ENCODE measurements at places on chromosomes 1 and 21. TPM values are rescaled to one million over a fixed set of nuclear protein-coding genes. Genes with fewer than 3 reads are reported as not detected.

Gene KLHDC7A
- not detected for total RNA-seq

GRCh38 chr1:209045331-209046057 is 538.0 kb upstream of the CAMK1G start:
- H3K27me3 ChIP-seq: no peaks in the 10 kb centered on the region
- H3K4me1 ChIP-seq: no peaks in the 10 kb centered on the region
- no peak overlapping the region for H3K27ac ChIP-seq
- DNase-seq: no peak

DNA sequence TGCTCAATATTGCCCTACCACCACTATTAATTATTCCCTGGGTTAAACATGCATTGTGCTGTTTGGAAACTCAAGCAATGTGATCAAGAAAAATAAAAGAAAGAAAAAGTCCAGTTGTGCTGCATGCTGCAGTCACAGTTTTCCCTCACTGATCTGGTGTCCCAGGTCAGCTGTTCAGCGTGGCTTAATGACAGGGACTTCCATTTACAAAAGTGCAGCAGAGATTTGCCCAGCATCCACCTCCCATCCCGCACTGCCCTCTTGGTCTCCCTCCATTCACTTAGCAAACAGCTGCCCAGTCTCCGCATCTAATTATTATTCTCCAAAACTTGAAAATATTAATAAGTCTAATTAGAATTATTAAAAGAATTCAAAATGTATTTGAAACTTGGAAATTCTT is 2.0 kb upstream of the OR2T4 start:
- H3K4me1 ChIP-seq: no peaks in the 10 kb centered on the region
- no peak overlapping the region for H3K27ac ChIP-seq
- no peaks in the 10 kb centered on the region for H3K36me3 ChIP-seq
- no peak for DNase-seq
- H3K4me3 ChIP-seq: no peak overlapping the region

DNA sequence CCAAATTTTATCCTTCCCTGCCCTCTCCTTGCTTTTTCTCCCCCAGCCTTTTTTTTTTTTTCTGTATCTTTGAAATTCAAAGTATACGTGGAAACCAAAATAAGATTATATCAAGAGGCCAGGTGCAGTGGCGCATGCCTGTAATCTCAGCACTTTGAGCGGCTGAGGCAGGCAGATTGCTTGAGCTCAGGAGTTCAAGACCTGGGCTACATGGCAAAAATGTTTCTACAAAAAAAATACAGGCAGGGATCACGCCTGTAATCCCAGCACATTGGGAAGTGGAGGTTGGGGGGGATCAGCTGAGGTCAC is 6.6 kb upstream of the PRCC start:
- peaks cover under 1% of the 10 kb centered on the region for H3K4me1 ChIP-seq
- DNase-seq: no peak
- no peaks in the 10 kb centered on the region for H3K36me3 ChIP-seq
- no peaks in the 10 kb centered on the region for H3K27me3 ChIP-seq
- no peak overlapping the region for H3K4me3 ChIP-seq
- H3K27ac ChIP-seq: no peak overlapping the region

Gene MPL
- total RNA-seq: not detected

- no peak for DNase-seq
- no peaks in the 10 kb centered on the region for H3K27me3 ChIP-seq
- no peaks in the 10 kb centered on the region for H3K36me3 ChIP-seq
These were observed 648 bp downstream of the ATP5PF start for GRCh38 chr21:25733859-25734653.

Gene GBP5
- total RNA-seq: not detected

GRCh38 chr21:25895565-25896205 is 160.9 kb downstream of the GABPA start:
- H3K27me3 ChIP-seq: no peaks in the 10 kb centered on the region
- H3K36me3 ChIP-seq: no peaks in the 10 kb centered on the region
- no peaks in the 10 kb centered on the region for H3K4me1 ChIP-seq
- DNase-seq: no peak
- H3K27ac ChIP-seq: peak overlapping the region; percentile 46
- no peak overlapping the region for H3K4me3 ChIP-seq

GRCh38 chr1:153801028-153801625 is 25.9 kb downstream of the SLC27A3 start:
- DNase-seq: no peak
- no peaks in the 10 kb centered on the region for H3K4me1 ChIP-seq
- H3K27me3 ChIP-seq: no peaks in the 10 kb centered on the region
- H3K4me3 ChIP-seq: no peak overlapping the region
- no peaks in the 10 kb centered on the region for H3K36me3 ChIP-seq

DNA sequence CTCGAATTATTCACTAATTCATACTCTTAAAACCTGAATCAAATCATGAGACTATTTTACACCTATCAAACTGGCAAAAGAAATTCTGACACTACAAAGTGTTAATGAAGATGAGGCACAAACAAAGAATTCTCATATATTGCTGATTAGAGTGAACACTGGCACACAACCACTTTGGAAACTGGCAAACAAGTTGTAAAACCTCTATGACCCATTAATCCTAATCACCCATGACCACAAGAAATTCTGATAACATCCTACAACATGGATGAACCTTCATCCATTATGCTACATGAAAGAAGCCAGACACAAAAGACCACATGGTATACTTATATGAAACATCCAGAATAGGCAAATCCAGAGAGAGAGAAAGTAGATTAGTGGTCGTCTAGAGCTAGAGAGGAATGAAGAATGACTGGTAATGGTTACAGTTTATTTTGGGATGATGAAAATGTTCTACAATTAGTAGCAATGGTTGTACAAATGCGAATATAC is 8.5 kb downstream of the GPBP1L1 start:
- no peak overlapping the region for H3K4me3 ChIP-seq
- no peaks in the 10 kb centered on the region for H3K36me3 ChIP-seq
- H3K27me3 ChIP-seq: no peaks in the 10 kb centered on the region
- peaks cover 13% of the 10 kb centered on the region for H3K4me1 ChIP-seq
- no peak for DNase-seq
- H3K27ac ChIP-seq: no peak overlapping the region

Gene NECTIN4
- 2.1 TPM for total RNA-seq

Gene SELL
- 0.29 TPM for total RNA-seq

GRCh38 chr1:30043256-30043655 is 680.1 kb downstream of the MATN1 start:
- H3K4me3 ChIP-seq: no peak overlapping the region
- DNase-seq: no peak
- no peaks in the 10 kb centered on the region for H3K4me1 ChIP-seq
- H3K27ac ChIP-seq: no peak overlapping the region
- no peaks in the 10 kb centered on the region for H3K36me3 ChIP-seq
